ENCODE measurements at places on chromosomes 16 and 17.

DNA sequence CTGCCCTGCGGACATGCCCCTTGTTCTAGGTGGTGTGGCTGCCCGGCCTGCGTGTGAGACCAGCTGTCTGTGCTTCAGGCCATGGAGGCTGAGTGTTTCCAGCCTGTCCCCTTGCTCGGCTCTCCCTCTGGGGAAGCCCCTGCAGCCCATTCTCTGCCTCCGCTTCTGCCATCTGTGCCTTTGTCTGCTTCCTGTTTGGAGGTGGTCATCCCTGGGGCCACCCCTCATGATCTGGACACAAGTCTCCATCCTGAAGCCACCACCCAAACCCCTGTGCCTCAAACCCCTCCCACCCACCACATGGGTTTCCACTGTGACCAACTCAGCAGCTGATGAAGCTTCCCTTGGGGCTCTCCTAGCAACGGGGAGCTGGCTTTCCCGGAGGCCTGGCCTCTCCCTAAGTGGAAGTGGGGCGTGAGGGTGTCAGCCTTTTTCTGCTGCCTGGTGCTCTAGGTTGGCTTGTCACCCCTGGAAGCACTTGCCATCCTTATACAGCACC, 184.9 kb downstream of the SEC14L1 start:
- DNase-seq = peak; percentile 24

- DNase-seq = no peak
Measured at GRCh38 chr16:14014284-14014625, 56.9 kb upstream of the MRTFB start.

DNA sequence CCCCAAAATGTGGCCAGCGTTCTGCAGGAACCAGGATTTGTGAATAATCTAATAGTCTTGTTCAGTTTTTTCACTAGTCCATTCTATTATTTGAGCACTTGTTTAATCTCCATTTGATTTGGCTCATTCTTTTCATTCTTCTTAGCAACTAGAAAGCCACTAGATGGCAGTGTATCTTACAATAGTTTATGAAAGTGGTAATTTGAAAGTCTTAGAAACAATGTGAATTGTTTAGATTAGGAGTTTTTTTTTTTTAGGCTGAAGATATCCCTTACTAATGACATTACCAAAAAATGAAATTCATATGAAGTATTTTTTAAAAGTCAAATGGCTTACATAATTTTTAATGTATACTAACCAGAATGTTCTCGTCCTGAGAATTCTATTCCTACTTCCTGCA, 6.7 kb downstream of the ERI2 start:
- peak; percentile 32 for DNase-seq

GRCh38 chr17:35368081-35368830, 5.2 kb downstream of the SLFN11 start:
- no peak for DNase-seq

- no peak for DNase-seq
Measured at GRCh38 chr16:49439676-49440075, 66.1 kb downstream of the C16orf78 start.

GRCh38 chr16:22093996-22094395, 1.7 kb downstream of the VWA3A start:
- DNase-seq = no peak

DNA sequence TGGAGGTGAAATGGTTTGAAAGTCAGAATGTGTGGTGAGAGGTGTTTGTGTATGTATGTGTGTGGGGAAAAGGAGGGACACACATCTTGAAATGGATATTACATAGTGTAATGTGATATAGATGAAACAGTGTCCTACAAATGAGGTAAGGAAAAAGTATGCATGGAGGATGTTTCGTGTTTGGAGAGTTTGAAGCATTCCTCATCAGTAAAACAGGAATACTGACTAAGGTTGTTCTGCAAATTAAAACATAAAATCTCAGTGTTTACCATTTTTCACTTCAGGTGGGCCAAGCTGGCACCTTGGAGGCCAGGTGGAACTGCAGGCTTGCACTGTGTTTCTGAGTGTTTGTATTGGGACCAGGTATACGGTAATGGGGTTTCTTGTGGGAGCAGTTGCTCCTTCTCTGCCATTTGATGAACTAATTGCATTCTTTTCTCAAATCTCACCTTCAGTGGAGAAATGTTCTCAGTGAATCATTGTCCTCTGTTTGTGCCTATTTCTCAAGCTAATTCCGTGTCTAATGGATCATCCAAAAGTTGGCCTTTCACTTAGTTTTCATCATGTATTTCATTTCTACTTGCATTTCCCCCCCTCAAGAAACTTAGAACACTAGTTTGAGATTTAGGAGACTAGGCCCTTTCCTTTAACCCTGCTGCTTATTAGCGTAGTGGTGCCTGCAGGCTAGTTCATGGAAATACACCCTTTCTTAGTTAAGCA, 8.2 kb upstream of the TBKBP1 start:
- no peak for DNase-seq

- no peak for DNase-seq
Measured at GRCh38 chr16:69384974-69385373, 833 bp downstream of the TERF2 start.

DNA sequence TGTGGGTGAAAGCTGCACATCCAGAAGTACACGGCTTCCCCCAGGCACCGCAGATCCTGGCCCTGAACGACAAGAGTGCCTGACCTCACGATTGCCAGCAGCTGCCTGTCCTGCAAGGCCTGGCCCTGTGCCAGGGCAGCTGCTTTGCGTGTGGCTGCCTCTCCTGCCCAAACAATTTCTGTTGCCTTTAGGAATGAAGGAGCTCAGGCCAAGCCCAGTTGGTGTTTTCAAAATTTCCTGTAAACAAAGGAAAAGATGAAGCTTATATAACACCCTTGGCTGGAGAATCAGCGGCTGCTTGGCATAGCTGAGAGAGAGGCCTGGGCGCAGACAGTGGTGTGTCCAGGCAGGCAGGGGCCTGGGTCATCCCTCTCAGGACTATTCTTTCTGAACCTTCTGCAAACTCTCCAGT, 11.7 kb upstream of the SLC47A2 start:
- peak; percentile 72 for DNase-seq

DNA sequence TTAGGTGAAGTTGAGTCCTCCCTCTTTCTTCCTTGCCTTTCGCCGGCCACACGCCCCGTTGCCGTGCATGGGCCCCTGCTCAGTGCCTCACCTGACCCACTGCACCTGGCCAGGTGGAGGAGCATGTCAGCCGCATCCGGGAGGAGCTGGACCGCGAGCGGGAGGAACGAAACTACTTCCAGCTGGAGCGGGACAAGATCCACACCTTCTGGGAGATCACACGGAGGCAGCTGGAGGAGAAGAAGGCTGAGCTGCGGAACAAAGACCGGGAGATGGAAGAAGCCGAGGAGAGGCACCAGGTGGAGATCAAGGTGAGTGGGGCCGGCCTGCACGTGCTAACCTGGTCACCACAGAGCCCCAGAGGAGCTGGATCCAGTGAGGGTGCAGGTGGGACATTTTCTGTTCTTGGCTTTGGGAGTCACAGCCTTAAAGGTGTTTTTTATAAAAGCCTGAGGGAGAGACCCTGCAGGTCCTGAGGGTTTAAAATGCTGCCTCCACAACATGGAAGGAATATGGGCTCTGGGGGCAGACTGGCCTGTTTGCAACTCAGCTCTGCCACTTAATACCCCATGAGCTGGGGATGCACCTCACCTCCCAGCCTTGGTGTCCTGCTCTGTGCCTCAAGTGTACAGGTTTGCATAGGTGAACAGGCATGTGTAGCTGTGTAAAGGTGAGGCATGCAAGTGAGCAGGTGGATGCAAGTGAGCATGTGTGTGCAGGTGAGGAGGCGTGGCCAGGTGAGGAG, 12.1 kb upstream of the DBNDD1 start:
- no peak for DNase-seq

DNA sequence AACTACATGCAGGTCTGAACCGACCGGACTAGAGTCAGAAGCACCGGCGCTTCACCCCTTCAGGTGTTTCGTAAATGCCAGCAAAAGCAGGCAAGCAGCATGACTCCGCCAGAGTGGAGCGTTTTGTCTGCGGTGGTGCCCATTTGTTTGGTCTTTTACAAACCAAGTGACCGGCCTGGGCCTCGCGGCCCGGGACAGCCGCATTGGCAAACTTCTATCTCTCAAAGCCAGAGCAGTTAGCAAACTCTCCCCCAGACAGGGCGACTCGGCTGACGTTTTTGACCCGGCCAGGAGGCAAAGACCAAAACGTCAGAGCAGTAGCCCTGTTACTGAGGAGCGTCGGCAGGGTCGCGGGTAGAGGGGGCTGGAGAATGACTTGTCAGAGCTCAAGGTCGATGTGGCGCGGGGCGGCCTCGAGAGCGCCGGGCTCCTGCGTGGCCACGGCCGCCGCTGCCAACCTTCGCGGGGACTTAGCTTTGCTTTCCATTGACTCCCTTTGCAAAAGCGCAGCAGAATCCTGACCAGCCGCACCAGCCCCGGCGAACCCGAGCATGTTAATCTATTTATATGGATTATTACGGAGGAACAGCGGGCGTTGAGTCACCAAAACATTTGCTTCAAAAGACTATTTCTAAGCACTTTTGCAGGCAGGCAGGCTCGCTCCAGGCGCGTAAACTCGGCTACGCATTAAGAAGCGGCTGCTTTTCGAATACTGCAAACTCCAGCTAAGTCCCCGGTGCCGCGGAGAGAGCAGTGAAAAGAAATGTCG, 763 bp upstream of the SOX9 start:
- DNase-seq = peak; percentile 90

DNA sequence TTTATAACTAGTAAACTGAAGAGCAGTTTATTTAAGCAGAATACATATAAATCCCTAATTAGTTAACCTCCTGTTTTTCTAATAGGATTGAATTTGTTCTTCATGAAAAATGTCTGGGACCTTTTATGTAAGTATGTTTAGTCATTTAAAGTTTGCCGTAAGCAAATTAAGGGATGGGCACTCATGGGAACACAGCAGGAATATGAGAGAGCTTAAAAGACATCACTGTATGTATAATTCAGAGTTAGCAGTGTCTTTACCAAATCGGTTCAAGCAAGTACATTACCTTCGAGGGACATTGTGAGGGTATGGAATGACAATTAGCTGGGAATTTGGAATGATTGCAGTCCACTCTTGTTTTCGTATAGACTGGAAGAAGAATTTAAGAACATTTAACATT, 17.7 kb upstream of the NETO2 start:
- no peak for DNase-seq

DNA sequence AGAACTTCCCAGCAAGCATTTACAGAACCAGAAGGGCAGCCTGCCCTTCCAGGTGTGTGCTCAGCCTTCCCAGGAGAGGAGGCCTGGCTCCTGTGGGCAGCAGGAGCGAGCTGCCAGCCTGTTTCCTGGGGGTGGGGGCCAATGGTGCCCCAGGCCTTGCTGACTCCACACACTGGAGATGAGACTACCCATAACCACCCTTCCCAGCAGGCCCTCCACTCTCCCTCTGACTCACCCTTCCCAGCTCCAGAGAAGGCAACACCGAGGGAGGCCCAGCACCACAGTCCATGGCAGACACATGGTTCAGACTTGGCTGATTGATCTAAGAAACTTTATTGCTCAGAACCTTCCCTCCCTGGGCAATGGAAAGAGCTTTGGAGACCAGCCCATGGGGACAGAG, 1.8 kb upstream of the PRSS53 start:
- DNase-seq = no peak

GRCh38 chr16:2859686-2860265, 1.8 kb upstream of the PRSS22 start:
- no peak for DNase-seq

GRCh38 chr17:36072431-36073121, 8.5 kb downstream of the CCL18 start:
- peak; percentile 20 for DNase-seq

DNA sequence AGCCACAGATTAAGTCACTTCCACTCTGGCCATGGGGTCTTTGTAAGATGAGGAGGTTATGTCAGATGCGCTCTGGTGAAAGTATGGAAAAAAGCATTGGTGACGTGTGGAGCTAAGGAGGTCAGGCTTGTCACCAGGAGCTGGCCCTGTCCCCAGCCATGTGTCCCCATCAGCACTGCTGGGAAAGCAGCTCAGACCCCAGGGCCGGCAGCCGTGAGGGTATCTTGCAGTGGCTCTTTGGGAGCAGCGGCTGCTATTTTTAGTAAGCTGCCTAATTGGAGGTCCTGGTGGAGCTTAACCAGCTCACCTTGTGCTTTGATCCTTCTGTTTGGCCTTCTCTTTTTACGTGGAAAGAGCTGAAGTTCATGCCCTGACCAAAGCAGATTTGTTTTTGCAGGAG, 60.9 kb downstream of the MPRIP start:
- no peak for DNase-seq

DNA sequence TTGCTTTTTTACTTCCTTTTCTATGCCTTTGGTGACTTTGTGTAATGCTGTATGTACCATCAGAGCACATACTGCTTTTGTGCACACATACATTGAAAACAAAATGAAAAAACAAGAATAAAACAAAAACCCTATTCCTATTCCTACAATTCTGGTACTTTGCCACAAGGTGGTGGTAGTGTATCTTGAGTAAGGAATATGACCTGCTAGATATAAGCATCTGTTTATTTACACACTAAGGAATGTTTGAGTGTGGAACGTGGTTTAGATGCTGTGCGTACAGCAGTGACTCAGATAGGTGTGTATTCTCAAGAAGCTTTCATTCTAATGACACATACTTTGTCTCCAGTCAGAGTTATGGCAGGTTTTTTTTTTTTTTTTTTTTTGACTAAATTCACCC, 606.2 kb downstream of the WWOX start:
- DNase-seq = peak; percentile 40

DNA sequence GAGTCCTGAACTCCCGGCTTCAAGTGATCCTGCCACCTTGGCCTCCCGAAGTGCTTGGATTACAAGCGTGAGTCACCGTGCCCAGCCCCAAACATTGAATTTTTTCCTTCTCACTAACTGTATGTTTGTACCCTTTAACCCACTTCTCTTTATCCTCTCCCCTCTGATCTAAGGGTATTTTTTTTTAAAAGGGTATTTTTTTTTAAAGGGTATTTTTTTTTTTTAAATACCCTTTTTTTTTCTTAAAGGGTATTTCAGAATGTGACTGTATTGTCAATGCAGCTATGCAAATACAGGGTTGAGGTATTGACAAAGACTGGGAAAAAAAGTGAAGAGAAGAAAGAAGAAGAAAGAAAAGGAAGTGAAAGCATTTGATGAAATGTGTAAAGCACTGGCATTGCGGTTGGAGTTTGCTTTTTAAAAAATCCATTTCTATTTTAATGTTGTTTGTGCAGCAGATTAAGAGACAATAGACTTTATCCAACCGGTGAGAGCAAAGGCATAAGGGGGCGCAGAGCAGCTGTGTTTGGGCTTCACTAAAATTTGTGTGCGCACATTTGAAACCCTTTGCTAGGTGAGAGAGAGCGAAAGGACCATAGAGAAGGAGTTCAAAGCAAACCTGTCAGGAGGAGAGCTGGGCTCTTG, 42.4 kb downstream of the SYT17 start:
- peak; percentile 18 for DNase-seq

- no peak for DNase-seq
Measured at GRCh38 chr17:43324205-43324893, 74.4 kb upstream of the ARL4D start.

DNA sequence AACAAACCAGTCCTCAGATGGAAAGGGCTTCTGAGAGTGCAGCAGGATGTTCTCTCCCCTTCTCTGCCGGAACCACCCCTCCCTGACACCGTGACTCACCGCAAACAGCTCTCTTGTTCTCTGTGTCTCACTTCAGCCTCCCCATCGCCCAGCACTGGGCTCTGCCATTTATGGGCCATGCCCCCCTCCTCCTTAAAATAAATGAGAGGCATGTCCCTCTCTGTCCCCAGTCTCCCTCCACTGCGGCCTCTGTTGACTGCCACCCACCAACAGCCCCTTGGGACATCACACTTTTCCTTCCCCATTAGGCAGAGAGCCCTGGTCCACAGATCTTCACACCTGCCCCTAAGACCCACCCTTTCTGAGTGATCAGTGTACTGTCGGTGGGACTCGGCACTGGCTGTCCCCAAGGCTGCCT, 6.3 kb downstream of the CCDC102A start:
- peak; percentile 58 for DNase-seq
